Hippocampal formation (tissue), 2 donors: ENCODE measurements at places on chromosomes 3 and 15.

DNA sequence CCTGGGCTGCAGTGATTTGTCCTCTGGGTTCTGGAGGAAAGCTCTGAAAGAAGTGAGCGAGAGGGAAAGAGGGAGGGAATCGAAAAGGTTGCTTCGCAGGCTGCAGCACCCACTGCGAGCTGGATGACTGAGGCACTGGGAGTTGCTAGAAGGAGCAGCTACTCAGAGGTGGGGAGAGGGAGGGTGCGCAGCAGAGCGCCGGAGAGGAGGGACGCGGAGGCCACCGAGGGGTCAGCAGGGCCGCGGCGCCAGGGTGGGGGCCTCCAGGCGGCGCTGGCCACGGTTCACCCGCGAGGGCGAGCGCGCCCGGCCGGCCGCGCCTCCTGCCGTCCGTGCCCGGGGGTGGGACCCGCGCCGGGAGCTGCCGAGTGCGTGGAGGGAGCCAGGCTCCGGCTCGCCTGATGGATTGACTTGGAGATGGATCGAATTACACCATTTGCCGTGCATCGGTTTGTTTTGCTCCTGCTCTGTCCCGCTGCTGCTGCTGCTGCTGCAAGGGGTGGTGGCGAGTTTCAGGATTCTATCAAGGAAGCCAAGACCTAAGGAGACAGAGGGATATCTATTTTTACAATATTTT, at the start of gene SEMA6D:
TSS of gene SEMA6D (plus strand) at position 470 of the 577 bp plus-strand sequence. CDS start 42,294 bp downstream, outside the sequence.
- peak; percentile 80 for DNase-seq

DNA sequence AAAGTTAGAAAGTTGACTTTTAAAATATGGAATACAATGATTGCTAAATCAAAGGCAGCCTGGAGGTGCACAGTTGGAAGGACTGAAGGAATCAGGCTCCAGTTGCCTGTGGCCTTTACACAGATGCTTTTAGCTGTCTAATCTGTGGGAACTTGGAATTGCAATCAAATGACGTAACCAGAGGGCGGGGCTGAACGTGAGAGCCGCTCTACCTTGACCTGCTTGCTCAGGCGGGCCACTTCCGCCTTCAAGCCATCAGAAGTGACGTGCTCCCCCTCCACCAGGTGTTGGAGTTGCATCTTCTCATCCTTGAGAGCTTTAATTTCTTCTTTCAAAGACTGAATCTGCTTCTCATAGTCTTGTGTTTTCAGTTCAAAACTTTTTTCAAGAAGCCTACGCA, 37.7 kb upstream of the GNB5 start:
- DNase-seq = no peak

- no peak for DNase-seq
Measured at GRCh38 chr3:123765475-123766128, 118.5 kb downstream of the MYLK start.

DNA sequence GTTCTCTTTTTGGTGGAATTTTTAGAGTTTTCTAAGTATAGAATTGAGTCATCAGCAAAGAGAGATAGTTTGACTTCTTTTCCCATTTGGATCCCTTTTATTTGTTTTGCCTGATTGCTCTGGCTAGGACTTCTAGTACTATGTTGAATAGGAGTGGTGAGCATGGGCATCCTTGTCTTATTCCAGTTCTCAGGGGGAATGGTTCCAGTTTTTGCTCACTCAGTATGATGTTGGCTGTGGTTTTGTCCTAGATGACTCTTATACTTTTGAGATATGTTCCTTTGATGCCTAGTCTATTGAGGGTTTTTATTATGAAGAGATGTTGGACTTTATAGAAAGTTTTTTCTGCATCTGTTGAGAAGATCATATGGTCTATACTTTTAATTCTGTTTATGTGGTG, 72.5 kb downstream of the TNFAIP8L3 start:
- DNase-seq = no peak

DNA sequence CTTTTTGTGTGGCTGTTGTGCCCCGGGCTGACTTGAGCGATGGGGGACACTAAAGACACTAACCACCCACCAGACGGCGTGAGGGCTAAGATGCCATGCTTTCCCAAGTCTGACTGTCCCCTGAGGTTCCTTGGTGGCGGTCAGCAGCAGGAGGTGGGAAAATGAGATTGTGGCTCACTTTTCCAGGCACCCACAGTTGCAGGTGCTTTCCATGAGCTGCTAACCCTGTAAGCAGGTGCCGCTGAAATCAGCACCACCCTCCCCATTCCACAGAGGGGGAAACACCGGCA, 17.7 kb downstream of the PRR23E start:
- DNase-seq = no peak
